ENCODE measurements at places on chromosomes 5 and 9.

GRCh38 chr5:105413406-105413990, 1850.9 kb upstream of the NUDT12 start:
- DNase-seq: no peak

- no peak for DNase-seq
Observed at GRCh38 chr5:176360894-176361436, 599 bp downstream of the KIAA1191 start.

DNA sequence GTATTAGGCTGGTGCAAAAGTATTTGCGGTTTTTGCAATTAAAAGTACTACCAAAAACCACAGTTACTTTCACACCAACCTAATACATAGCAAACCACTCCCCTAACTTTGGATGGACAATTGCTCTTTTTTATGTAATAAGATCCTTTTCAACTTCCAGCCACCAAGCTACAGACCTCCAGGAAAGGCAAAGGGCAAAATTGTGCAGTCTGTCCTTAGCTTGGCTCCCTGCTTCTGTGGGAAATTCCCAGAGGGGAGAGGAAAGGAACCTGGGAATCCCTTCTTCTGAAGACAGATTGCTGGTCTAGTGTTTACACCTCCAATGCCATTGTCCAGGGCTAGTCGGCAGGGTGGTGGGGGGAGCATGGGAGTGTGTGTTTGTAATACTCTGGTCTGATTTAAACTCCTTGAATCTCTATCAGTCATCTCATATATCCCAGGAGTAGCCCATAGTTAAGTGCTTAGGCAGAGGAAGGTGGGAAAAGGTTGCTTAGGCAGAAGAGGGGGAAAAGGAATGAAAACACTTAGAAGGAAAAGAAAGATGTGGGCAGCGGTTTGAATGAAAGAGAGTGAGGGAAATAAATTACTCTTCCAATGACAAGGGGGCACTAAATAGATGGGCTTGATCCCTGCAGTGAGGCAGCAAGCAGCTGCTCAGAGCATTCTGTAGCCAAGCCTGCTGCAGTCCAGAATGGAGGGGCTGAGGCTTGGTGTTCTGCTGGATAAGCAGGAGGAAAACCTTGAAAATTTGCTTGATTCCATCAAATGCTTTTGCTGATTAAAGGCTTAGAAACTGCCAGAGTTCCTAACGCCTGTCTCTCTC, 86.9 kb upstream of the MAP1B start:
- no peak for DNase-seq

DNA sequence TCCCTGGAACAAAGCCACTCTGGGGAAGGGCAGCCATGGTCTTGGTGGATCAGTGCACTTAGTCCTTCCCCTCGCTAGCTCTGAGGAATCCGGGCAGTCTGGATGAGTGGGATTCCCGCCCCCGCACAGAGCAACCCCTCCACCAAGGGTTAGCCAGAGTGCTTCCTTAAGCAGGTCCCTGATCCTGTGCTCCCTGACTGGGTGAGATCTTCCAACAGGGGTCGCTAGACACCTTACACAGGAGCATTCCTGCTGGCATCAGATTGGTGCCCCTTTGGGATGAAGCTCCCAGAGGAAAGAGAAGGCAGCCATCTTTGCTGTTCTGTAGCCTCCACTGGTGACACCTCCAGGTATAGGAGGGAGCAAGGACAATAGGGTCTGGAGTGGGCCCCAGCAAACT, 228.8 kb downstream of the AP3B1 start:
- no peak for DNase-seq

- no peak for DNase-seq
Observed at GRCh38 chr5:162128117-162128516, 60.5 kb downstream of the GABRG2 start.
